ENCODE measurements at places on chromosomes 6 and 20. TPM values are rescaled to one million over a fixed set of nuclear protein-coding genes. Genes with fewer than 3 reads are reported as not detected.
A peak's percentile ranks its signal among the peaks of the same experiment; 100 is the strongest.

GRCh38 chr20:44850272-44850671 is 35.2 kb upstream of the YWHAB start:
- DNase-seq, result no peak

- DNase-seq, result no peak
Observed at GRCh38 chr6:110328259-110328658, 29.9 kb downstream of the METTL24 start.

DNA sequence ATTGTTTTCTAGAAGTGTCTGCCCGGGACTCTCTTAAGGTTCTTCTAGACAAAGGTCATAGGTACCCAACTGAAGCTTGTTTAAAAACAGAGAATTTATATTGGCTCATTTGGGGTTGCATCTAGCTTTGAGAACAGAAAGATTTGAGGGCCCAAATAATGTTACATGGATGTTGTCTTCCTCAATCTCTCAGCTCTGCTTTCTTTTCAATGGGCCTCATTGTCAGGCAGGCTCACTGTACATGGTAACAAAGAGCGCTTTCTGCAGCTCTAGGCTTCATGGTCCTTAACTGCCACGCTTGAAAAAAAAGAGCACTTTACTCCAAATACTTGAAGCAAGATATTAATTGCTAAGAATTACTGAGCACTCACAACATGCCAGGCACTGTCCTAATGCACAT is 22.2 kb downstream of the NHLRC1 start:
- no peak for DNase-seq

DNA sequence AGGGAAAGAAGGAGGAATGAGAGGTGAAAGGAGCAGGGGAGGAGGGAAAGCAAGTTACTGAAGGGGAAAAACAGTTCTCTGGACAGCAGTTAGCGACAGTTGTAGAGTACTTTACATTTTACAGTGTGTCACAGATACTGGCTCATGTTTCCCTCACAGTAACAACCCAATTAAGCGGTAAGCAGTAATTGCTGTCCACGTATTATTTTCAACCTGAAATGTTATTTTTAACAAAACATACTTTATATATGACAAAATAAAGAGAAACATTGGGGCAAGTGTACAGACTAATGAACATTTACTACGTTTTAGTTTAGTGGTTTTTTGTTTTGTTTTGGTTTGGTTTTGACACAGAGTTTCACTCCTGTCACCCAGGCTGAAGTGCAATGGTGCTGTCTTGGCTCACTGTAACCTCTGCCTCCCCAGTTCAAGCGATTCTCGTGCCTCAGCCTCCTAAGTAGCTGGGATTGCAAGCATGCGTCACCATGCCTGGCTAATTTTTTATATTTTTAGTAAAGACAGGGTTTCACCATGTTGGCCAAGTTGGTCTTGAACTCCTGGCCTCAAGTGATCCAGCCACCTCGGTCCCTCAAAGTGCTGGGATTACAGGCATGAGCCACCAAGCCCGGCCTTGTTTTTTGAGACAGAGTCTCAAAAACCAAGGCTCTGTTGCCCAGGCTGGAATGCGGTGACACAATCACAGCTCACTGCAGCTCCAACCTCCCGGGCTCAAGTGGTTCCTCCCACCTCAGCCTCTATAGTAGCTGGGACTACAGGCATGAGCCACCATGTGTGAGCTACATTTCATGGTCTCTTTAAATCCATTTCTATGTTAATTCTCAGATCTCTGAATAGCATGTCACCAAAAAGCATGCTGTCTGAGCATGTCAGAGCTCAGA is 22.6 kb upstream of the BTN3A2 start:
- DNase-seq, result peak; percentile 39

DNA sequence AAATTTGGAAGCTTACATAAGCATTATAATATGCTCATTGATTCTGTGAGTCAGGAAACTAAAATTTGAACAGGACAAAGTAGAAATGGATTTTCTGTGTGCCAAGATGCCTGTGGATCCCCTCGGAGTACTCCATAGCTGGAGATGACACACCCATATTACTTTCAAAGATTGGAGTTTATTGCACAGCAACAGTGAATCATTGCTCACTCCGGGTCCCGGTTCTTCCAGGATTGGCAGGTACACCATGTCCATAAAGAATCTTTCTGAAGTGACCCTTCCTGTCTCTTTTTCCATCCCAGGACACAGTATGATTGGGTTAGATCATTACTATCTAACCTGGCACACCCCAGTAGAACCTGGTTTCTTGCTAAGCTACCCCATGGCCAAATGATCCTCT is 2.7 kb upstream of the BTN2A2 start:
- DNase-seq, result no peak

Gene WASF1
- total RNA-seq, result 0.48 TPM

Data from activated CD4-positive, alpha-beta memory T cell treated with anti-CD3 and anti-CD28 coated beads, Interleukin-2, amount 10 ng/mL, durations not matched to agents 7 days and 5 days (primary cell).